ENCODE measurements at places on chromosomes 4 and X. TPM values are rescaled to one million over a fixed set of nuclear protein-coding genes. Genes with fewer than 3 reads are reported as not detected.

GRCh38 chr4:36322921-36323354 lies 41.5 kb downstream of the DTHD1 start:
- DNase-seq = no peak

GRCh38 chr4:168716406-168717129 lies 219.7 kb downstream of the PALLD start:
- no peak for DNase-seq

GRCh38 chr4:80070880-80071603 lies 2.0 kb downstream of the ANTXR2 start:
- DNase-seq = no peak

- no peak for DNase-seq
Observed at GRCh38 chrX:52839137-52839536, 28.1 kb downstream of the XAGE5 start.

- DNase-seq = no peak
Observed at GRCh38 chrX:1529756-1530155, 7.2 kb downstream of the P2RY8 start.

DNA sequence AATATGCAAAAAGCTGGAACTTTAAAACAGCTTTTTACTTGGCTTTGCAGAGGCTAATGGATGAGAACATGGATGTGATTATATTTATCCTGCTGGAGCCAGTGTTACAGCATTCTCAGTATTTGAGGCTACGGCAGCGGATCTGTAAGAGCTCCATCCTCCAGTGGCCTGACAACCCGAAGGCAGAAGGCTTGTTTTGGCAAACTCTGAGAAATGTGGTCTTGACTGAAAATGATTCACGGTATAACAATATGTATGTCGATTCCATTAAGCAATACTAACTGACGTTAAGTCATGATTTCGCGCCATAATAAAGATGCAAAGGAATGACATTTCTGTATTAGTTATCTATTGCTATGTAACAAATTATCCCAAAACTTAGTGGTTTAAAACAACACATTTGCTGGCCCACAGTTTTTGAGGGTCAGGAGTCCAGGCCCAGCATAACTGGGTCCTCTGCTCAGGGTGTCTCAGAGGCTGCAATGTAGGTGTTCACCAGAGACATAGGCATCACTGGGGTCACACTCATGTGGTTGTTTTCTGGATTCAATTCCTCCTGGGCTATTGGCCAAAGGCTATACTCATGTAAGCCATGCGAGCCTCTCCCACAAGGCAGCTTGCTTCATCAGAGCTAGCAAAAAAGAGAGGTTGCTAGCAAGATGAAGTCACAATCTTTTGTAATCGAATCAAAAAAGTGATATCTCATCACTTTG lies 15.6 kb downstream of the TLR8 start:
- DNase-seq = no peak

- DNase-seq = no peak
Observed at GRCh38 chrX:38817004-38817703, 15.9 kb downstream of the MID1IP1 start.

DNA sequence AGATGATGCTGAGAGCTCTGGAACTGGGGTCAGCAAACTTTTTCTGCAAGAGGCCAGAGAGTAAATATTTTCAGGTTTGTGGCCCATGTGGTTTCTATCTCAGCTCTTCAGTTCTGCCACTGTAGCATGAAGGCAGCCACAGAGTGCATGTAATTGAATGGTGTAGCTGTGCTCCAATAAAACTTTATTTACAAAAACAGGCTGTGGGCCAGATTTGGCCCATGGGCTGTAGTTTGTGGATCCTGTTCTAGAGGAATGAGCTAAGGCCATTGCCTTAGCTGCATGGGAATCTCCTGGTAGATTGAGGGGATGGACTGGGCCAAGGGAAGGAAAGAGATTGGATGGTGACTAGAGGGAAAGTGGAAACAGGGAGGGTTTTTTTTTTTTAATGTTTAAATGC lies 36.8 kb downstream of the CLCN4 start:
- DNase-seq = no peak

DNA sequence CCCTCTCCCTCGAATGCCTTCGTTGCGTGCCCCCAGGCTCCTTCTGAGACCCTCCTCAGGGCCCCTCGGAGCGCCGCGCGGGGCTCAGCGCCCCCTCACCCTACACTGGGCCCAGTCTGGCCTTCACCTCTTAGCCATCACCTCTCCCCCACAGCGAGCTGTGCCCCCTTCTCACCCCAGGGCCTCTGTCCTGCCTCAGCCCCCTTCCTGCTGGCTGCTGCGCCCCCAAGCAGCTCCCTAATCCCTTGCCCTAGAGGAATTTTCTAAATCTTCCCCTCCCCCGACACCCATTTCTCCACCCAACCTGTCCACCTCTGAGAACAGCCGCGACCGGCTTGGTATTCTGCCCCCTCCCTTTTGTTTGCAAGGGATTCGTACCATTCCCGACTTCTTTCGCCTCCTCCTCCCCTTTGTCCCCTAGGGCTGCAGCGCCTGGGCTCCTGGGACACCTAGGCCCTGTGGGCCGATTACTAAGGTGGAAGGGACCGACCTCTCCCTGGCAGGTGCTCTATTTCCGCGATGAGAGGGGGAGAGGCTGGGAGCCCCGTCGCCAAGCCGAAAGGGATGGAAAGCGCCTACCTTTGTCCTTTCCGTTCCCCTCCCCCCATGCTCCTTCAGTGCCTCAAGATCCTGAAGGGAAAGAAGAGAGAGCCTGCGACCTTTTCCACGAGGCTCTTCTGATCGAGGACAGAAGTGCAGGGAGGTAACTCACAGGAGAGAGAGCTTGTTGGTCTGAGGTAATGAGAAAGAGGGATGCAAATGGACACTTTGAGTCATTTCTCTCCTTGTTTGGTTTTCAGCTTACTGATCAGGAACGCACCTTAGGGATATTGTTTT lies 10.9 kb downstream of the DLG3 start:
- DNase-seq = no peak

DNA sequence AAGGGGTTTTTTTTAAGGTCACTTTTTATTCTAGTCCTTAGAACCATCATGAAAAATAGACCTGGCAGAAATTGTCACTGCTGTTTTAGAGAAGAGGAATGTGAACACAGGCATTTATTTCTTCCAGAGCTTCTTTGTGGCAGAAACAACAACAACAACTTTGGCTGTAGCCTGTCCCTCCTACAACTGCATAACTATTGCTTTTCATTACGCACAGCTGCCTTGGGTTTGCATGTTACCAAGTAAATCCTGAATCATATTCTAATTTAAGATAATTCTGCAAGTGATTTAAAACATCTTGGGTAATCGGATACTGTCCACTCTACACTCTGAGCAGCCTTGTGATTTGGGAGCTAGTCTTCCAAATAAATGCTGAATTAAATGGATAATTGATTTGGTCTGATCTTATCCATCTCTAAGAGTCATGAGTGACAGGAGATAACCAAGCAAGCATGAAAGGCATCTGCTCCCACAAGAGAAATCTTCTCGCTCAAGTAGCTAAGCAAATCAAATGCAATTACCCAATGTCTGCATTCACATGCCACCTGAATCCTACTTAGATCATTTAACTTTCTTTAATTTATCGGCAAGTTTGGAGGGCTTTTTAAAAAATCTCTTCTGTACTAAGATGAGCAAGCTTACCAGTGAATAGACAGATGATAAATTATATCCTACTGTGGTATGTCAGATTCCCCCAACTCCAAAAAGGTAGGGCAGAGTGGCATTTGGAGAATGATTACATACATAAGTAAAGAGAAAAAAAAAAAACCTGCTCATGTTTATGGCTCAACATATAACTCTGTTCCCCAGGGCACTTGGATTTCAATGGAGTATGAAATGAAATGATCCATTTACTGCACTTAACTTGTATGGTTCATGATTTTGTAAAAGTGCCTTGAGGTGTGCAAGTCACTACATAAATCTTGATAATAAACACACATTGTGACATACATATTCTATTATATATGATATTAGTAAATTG lies 73.6 kb downstream of the EGF start:
- no peak for DNase-seq

DNA sequence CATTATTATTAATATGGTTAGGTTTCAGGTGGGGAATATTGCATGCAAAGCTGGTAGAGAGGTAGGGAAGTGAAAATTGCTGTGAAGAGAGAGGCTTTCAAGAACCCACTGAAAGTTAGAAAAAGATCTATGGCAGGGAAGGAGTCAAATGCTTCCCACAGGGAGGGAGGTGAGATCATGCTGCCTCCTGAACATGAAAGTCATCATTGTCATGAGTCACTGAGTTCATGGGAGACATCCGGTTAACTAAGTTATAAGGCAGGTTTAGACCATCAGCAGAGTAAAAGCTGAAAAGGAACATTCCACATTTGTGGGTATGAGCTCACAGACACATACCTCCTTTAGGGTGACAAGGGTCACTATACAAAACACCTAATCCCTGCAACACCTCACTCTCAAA lies 16.2 kb downstream of the GATB start:
- DNase-seq = no peak

DNA sequence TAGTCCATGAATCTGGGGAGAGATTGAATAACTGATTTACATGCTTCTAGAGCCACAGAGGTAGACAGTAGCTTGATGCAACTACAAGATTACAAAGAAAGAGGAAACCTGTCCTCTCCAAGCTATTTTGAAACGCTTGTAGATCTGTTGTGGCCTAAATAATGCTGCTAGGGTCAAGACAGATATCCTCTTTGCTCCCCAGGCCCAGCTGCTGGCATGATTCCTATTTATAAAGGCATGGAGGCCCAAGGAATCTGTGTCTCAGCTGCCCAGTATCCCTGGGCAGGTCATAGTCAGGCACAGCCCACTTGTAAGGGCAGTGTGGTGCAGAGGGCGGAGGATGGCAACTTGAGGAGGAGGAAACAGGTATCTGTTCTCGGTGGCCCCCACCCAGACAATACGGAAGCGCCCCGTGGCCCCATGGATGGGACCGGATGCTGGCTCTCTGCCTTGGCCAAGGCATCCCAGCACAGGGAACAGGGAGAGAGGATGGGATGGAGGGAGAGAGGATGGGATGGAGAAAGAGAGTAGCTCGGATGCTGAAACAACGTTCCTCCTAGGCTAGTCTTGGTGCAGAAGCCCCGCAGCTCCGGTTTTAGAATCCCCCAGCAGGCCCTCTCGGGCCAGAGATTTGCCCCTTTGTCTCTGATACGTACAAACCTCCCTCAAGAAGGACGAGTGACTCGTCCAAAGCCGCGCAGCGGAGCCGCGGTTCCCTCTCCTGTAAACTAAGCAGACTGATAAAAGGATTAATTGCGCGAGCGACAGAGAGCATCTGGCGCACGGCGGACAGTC lies 767 bp upstream of the SMIM20 start:
- peak; percentile 33 for DNase-seq

DNA sequence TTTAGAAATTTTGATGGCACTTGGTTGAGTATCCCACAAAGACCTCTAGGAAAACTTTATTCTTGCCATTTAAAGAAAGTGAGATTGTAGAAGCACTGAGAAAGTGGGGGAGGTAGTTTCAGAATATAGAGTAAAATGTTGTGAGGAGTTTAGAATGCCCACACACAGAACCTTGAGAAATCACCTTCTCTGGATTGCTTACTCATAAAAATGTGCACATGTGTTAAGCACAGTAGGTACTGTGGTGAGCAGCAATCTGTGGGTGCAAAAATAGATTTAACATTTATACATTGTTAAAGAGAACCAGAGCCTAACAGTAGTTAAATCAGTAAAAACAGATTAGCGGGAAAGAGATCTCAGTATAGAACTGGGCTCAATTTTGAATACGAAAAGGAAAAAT lies 201.2 kb upstream of the NWD2 start:
- no peak for DNase-seq

DNA sequence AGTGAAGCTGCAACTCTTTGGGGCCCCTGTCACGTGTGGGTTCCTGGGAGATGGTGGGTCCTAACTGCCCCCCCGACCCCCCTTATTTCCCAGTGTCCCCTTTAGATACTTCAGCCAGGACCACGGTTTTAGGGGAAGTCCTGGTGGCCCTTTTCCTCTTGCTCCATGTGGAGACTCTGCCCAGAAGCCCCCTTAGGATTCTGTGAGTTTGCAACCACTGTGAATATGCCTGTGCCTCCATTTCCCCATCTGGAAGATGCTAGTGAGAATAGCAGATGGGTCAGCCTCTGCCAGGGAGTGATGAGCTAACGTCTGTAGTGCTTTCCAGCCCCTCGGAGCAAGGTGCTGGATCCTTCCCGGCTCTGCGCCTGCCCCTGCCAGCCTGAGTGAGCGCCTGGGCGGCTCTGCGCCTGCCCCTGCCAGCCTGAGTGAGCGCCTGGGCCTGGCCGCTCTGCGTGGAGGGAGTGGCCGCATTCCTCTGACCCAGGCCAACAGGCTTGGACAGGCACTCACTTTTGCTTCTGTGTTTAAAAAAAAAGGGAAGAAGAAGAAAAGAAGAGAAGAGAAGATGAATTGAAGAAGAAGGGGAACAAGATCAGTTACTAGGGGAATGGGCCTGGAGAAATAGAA lies 6.7 kb upstream of the CITED1 start:
- DNase-seq = no peak

GRCh38 chr4:92387459-92388069 lies 83.8 kb downstream of the GRID2 start:
- DNase-seq = no peak

DNA sequence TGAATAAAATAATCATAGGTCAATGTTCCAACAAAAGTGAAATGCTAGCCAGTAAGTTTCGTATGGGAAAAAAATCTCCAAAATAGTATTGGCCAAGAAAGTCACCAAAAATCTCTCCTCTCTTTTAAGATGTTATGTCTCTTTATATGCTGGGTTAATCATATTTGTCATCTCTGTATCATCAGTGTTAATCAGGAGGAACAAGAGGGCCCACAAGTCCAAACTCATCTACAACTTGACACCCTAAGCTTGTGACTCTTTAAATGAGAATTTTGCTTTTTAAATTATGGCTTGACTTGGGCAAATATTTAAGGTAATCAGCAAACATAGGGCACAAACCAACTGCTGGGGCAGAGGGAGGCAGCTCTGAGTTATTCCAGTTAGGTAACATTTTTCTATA lies 75.5 kb downstream of the AMMECR1 start:
- no peak for DNase-seq

GRCh38 chrX:154032160-154032559 lies 12.5 kb upstream of the IRAK1 start:
- DNase-seq = no peak

- DNase-seq = no peak
Observed at GRCh38 chr4:128957459-128957858, 135.9 kb downstream of the SCLT1 start.

GRCh38 chr4:22554670-22555069 lies 38.8 kb upstream of the ADGRA3 start:
- DNase-seq = no peak

Gene AREG
- polyA plus RNA-seq = 17.4 TPM

Gene PDCL2
- polyA plus RNA-seq = not detected

Gene GRSF1
- polyA plus RNA-seq = 54.0 TPM

Gene RGN
- polyA plus RNA-seq = 7.2 TPM

Gene CLDN34
- polyA plus RNA-seq = not detected

Gene ETNPPL
- polyA plus RNA-seq = 0.10 TPM

Gene NDNF
- polyA plus RNA-seq = 22.2 TPM

Gene FAT1
- polyA plus RNA-seq = 40.8 TPM

Gene BGN
- 189 TPM for polyA plus RNA-seq

All from urinary bladder (tissue), 4 donors.